ENCODE measurements at places on chromosomes 6 and 20.

DNA sequence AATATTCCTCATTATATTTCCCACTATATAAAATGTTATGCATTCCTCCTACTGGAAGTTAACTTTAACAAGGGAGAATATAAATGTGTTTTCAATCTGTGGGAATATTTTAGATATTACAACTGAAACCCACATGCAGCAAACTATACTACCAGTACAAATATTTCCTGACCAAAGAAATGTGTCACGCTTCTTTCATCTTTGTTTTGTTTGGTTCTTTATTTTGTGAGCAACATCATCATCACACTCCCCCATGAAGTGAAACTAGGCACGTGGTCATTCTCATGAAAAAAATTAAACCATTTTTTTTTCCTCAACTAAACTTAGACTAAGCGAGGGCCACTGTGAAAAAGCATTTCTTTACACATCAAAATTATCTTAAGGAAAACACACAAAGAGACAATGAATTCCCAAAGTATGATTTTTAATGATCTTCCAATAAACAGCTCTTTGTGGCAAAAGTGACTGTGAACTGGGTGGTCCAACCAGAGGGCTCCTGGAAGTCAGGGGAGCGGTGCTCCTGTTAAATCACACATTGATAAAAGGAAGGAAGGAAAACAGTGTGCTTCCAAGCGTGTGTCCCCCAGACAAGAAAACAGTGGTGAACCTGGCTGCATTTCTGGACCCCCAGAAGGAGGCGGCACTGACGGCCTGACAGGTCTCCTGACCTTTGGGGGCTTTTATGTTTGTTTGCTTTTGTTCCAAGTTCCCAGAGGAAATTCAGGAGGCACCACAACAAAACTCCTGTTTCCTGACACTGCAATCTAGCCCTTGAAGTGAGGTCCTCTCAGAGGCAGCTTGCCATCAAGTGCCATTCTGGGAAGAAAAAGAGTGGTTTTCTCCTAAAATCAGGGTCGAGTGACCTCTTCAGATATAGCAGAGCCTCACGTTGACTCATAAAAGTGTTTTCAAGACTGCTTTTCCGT is 166.8 kb upstream of the FOXQ1 start:
- DNase-seq, result no peak

GRCh38 chr6:117303323-117303722 is 38.0 kb downstream of the VGLL2 start:
- DNase-seq, result no peak

GRCh38 chr6:53130569-53131290 is 17.9 kb downstream of the GCM1 start:
- no peak for DNase-seq

GRCh38 chr20:54620611-54621010 is 145.2 kb downstream of the DOK5 start:
- DNase-seq, result no peak

DNA sequence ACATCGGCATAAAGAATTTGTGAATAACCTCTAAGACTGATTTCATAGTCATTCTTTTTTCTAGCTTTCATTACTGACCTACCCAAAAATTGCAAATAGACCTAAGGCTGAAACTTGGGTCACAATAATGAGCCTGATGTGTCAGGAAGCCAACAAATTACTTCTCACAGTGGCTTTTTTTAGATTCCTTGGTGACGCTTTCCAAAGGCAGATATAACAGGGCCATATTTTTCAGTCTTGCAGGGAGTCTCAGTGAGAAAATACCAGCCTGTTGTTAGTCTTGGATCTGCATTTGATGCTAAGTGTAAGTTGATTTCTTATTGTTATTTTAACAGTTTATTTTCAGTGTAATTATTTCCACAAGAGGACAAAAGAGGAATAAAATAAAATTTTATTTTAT is 179.7 kb downstream of the KHDC1L start:
- DNase-seq, result no peak

DNA sequence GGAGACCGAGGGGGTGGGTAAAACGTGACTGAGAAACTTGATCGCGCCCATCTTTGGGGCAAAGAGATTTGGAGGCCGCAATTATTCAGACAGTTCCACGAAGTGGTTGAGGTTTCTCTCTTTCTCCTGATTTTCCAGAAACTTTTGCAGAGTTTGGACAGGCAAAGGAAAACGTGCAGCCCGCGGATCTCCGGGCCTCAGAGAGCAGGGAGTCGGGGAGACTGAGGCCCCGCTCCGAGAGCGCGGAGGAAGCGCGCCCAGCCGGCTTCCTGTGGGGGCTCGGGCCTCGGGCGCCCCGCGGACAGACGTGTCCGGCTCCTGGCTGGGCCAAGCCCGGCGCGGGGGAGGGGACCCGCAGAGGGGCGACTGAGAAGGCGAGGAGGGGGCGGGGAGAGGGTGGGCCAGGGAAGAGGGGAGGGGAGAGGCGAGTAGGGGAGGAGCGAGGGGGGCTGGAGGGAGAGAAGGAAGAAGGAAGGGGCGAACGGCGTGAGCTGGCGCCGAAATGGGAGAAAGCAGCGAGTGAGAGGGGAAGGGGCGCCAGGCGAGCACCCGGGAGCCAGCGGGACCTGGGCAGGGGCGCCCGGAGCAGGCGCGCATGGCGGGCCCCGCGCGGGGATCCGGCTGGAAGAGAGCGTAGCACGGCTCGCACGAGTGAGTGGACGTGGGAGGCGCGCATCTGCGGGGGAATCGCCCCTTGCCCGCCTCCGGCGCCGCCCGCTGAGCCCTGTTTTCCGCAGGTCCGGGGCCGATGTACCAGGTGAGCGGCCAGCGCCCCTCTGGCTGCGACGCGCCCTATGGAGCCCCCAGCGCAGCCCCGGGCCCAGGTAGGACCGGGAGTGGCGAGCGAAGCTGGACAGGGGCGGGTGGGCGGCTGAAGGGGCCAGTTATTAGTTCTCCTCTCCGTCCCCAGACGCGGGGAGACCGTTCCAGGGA is at the start of gene MDFI:
Gene MDFI, plus strand, starts transcription at position 467 of the 933 bp plus-strand sequence. Its CDS starts 282 bp downstream, at position 749.
- no peak for DNase-seq

DNA sequence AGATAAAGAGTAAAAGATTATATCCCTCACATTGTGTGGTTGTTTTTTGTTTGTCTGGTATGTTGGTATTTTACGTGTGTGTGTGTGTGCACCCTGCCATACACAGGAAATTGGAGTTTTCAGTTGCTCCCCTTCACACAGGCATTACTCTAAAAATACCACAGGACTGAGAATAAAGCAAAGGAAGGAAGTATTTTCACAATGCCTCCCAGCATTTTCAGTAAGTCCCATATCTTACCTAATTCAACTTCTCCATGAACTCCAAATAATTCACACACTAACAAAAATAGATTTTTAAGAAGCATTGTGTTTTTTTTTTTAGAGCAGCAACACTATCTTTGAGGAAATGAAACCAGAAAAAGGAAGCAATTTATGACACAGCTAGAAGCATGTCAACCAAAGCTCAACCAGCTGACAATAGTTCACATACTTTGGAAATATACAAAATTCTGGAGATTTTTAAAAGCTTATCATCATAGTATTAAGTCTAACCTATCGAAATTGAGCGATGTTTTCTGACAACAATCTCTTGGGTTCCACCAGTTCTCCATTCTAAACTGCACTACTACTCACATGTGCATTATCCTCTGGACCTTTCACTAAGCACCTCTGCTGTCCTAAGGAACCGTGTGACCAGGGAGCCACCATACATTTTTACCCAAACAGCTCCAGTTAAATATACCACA is 2.1 kb downstream of the UBE2J1 start:
- no peak for DNase-seq

- no peak for DNase-seq
Measured at GRCh38 chr6:147615659-147616456, 107.4 kb downstream of the SAMD5 start.

DNA sequence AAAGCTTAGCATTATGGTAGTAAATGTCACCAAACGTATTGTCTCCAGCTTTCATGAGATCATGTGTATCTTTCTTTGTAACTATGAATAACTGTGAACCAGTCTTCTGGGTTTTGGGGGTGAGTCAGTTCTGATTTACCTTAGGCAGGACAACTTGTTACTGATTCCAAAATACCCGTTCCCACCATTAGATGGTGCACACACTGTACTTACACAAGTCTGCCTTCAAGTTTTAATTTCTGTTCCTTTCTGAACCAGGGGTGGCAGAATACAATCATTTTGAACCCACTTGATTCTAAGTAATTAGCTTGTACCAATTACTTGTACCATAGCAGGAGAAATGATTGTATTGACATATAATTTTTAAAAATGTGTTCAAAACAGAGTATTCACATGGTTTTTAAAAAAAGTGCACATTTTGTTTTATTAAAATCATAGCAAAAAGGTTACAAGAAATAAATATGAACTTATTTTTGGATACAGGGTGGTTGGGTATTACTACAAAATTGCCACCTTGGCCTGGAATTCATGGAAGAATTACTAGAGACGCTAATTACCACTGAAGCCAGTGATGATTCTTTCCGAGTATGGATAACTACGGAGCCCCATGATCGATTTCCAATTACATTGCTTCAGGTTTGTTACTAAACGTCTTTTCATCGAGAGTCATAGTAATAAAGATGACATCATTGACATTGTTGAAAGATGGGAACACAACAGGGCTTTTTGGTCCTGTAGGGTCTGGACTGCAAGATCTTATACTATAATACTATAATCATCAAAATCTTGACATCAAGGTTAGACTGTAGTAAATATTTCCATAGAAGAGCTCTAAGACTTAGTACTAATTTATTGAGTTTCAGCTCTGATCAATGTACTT is 75.2 kb upstream of the GLP1R start:
- DNase-seq, result no peak

DNA sequence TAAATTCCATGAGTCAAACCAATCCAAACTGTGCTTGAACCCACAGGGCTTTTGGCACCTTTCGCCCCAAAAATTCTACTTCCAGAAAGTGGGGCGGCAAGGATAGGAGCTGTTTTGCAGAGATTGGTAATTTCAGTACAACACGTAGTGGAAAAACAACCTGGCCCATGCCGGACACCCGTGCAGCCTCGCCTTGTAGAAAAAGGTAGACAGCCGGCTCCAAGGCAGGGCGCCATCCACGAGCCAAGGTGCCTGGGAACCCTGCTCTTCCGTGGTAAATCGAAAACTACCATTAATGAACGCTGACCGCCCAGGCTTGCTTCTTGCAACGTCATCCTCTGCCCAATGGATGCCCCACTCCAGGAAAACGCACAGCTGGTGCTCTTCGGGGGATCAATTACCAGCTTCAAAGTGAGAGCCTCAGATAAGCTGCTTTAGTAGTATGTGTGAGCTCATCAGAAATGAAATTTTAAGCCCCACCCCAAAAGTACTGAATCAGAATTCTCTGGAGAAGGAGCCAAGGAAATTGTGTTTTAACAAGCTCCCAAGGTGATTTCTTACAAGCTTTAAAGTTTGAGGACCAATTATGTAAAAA is 1.8 kb downstream of the OOEP start:
- DNase-seq, result no peak

DNA sequence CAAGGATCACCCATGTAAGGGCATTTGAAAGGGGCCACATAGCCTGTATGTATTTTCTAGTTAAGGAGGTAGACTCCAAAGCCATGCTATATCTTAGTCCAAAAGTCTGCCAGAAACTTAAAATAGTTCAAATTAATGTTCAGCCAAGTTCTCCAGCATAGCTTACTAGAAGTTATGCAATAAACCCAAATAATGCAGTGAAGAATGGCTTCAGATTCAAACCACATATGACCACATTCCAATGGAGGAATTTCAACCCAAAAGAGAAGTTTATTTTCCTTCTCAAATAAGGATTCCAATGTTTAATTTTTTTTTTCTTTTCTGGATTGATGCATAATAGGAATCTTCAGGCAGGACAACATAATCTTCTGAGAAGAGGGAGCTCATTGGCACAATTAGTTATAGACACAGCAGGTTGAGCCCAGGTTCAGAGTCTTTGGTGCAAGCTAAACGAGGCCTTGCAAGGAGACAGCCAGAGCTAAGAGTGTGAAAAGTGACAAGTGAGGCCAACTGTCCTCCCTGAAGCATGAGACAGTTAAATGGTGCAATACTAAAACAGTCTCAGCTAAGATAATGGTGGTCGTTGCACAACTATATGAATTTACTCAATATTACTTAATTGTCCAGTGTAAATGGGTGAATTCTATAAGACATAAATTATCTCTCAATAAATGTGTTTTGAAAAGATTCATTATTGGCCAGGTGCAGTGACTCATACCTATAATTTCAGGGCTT is 598.8 kb upstream of the CDH4 start:
- no peak for DNase-seq

- DNase-seq, result no peak
Measured at GRCh38 chr6:26477426-26477825, 19.7 kb downstream of the BTN2A1 start.

- DNase-seq, result no peak
Measured at GRCh38 chr6:163958646-163959045, 544.1 kb downstream of the QKI start.

DNA sequence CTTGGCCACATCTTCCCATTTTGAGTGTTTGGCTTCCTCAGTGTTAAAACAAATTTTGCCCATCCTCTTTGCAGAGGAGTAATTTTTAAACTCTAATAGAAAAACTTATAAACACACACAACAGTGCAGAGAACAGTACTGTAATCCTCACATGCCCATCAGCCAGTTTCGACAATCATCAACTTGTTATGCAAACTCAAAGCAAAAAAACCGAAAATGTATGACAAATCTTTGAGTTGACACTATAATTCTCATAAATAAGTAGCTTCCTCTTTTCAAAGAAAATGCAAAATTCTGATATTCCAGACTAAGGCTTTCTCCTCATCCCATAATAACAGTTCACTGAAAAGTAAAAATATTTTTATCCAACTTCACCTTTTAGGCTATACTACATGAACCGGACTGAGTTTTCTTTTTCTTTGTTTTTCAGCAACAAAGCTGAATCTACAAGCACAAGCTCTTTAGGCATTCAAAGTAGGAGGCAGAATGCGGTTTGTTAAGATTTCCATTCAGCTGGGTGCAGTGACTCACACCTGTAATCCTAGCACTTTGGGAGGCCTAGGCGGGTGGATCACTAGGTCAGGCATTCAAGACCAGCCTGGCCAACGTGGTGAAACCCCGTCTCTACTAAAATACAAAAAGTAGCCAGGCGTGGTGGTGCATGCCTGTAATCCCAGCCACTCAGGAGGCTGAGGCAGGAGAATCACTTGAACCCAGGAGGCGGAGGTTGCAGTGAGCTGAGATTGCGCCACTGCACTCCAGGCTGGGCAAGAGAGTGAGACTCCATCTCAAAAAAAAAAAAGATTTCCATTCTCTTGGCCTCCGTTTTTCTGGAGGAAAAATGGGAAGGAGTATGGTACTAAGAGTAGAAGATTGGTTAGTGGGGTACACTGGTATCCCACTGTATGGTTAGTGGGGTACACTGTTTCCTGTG is 74.8 kb downstream of the GCNT2 start:
- no peak for DNase-seq

GRCh38 chr6:123415844-123416468 is 220.8 kb downstream of the TRDN start:
- no peak for DNase-seq
